GOT3 (cell line): ENCODE measurements at places on chromosomes 4 and X.

DNA sequence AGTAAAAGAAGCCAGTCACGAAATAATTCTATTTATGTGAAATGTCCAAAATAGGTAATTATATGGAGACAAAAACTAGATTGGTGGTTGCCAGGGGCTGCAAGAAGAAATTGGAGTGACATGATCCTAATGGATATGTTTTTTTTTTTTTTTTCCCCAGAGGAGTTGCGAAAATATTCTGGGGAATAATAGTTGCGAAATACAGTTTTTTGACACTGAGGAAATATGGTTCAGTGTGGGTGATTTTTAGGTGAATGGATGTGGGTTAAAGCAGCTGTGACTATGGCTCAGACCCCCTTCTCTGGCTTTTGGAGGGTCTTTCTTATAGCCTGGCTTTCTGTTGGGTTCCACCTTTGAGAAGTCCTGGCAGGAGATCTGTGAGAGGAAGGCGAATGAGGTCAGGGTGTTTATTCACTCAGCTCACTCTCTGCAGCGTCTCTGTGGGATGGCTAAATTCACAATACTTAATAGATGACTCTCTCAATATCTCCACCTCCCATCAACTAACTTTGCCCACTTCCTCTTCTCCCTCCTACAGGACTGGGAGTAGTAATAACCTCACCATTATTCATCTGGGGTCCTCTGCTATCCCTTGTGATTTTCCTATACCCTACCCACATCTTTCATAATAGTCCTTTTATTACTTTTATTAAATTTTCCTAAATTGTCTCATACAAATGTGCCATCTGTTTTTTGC is 15.3 kb upstream of the RAB9B start:
- DNase-seq: no peak

GRCh38 chr4:100295792-100296191 is 105.5 kb upstream of the DDIT4L start:
- no peak for DNase-seq

DNA sequence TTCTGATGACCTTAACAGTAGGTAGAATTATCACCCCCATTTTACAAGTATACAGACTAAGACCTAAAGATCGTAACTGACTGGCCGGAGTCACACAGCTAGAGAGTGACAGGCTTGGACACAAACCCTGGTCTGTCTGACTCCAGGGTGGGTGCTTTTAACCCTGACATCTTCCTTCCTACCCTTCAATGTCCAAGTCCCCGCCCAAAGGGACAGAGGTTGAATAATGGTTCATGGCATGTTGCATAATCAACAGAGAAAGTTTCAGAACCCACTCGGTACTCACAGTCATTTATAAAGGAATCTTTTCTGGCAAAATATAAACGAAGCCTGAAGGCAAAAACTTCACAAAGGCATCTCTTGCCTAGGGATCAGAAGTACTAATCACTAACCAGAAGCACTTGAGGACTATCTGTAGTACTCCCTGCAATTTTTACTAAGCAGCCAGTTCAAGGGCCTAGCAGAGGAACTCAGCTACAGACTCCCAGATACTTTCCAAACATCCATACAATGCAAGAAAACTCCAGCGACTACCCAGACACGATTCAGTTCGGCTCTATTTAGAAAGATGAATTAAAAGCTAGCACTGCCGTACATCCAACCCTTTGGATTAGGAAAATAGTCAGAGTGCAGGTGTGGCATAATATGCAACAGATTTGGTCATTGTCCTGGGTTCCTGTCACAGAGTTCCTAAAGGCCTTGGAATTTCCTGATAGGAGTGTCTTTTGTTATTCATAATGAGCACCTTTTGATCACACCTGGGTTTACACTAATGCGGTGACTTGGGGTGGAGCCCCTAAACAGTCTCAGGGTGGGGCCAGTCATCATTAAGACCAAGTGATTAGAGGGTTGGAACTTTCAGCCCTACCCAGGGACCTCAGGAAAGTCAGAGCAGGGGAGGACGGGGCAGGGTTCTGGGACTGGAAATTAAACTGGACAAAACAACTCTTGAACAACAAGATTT is 44.0 kb downstream of the RELL1 start:
- DNase-seq: no peak

DNA sequence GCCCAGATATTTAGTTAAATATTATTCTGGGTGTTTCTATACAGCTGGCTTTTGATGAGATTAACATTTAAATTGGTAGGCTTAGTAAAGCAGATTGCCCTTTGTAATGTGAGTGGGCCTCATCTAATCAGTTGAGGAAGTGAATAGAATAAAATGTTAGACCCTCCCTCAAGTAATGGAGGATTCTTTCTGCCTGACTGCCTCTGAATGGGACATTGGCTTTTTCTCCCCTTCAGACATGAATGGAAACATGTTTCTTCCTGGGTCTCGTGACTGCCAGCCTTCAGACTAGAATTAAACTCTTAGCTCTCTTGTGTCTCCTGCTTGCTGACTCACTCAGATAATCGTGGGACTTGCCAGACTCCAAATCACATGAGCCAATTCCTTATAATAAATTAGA is 266.7 kb downstream of the INPP4B start:
- DNase-seq: no peak

DNA sequence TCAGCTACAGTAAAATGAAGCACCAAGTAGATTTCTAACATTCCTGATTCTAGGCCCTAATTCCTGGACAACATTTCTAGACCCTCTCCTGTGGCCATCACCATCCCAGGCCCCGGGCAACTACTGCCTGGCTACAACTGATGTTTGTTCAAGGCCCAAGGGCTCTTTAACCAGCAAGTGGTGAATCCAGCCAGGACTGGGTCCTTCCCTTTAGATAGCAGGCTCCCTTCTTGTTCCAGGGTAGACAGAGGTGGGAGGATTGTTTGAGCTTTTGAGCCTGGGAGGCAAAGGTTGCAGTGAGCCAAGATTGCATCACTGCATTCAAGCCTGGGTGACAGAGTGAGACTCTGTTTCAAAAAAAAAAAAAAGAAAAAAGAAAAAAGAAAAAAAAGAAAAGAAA is 12.7 kb upstream of the AADAT start:
- no peak for DNase-seq

DNA sequence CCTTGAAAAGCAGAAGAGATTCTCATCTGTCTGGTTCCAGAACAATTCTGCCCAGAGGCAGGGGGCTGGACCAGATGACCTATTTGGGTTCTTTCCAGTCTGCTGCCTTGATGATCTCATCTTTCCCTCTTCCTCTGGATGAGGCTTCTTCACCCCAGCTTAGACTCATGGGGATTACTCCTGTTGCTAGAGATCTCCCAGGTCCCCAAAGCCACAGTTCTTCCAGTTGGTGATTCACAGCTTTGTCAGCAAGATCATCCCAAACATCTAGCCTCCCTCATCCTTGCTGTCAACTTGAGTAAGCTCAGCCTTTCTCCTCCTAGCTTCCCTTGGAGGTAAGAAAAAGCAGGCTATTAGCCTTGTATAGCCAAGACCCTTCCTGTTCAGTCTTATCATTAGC is 64.2 kb upstream of the PJA1 start:
- no peak for DNase-seq

- no peak for DNase-seq
Observed at GRCh38 chr4:35228313-35228712, 1016.0 kb downstream of the ARAP2 start.

DNA sequence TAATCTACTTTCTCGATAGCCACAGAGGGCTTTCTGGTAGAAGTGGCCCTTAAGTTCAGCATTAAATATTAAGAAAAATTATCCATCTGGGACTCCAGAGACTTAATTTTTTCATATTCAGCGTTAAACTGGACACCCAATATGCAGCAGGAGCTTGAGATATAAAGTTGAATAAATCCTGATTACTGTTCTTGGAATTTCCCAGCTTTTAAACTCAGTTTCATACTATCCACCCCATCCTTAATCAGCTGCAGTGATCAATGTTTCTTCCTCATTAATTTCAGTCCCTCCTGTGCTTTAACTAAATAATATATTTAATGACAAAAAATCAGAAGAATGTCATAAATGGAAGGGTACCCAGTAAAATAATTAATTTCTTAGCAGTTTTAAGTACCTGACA is 3.6 kb upstream of the FBXL5 start:
- DNase-seq: no peak

- no peak for DNase-seq
Observed at GRCh38 chrX:71493111-71493613, 39.7 kb upstream of the OGT start.

DNA sequence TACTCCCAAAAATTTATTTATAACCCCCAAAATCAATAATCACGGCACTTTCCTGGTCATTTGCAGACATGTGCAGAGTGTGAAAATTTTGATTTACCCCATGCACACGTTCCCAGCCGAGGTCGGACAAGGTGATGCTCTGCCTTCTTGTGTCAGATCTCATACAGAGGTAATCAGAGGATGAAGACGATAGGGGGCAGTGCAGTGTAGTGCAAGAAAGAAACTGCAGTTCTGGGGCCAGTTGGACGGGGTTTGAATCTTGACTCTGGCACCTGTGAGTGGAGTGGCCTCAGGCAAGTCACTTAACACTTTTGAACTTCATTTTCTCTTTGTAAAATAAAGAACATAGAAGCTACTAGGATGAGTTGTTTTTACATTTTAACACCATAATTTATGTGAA is 88.4 kb downstream of the FRMPD3 start:
- DNase-seq: no peak

DNA sequence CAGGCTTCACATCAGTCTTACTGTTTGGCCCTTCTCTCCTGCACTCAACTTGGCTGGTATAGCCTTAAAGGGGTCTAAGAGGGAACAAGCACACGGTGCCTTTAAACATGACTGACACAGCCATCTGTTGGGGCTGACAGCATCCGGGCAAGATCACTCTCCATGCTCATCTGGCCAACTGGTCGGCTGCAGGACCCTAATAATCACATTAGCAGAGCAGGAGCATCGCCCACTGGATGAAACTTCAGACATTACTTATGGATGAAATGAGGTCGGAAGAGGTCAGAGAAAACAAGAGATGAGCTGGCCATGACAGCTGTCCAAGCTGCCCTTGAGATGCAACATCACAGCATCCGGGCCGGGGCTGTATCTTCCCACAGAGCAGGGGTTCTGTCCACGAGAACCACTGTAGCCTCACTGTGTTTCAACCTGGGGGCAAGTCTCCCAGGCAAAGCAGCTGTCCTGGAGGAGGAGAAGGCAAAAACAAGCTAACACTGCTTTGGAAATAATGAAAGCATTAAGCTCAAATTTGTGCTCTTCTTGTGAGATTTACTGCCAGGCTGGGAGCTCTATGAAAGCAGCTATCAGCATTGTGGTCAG is 94.4 kb upstream of the TTC29 start:
- DNase-seq: no peak

DNA sequence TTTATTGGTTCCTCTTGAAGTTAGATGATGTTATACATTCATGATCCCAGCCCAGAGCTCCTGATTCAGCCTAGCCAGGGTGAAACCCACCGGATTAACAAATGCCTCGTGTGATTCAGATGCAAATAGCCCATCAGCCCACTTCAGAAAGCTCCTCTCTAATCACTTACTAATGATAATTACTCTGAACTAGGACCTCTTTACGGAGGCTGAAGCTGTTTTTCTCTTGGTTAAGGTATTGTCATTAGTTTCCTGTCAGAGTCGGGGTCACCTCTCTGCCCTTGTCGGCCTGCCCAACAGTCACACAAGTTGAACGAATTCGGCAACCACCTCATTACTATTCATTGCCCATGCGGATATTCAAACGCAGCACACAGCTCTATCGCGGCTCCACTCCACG is 36.6 kb downstream of the ZFP42 start:
- DNase-seq: no peak
